ENCODE measurements at places on chromosomes 1 and 21. TPM values are rescaled to one million over a fixed set of nuclear protein-coding genes. Genes with fewer than 3 reads are reported as not detected.

DNA sequence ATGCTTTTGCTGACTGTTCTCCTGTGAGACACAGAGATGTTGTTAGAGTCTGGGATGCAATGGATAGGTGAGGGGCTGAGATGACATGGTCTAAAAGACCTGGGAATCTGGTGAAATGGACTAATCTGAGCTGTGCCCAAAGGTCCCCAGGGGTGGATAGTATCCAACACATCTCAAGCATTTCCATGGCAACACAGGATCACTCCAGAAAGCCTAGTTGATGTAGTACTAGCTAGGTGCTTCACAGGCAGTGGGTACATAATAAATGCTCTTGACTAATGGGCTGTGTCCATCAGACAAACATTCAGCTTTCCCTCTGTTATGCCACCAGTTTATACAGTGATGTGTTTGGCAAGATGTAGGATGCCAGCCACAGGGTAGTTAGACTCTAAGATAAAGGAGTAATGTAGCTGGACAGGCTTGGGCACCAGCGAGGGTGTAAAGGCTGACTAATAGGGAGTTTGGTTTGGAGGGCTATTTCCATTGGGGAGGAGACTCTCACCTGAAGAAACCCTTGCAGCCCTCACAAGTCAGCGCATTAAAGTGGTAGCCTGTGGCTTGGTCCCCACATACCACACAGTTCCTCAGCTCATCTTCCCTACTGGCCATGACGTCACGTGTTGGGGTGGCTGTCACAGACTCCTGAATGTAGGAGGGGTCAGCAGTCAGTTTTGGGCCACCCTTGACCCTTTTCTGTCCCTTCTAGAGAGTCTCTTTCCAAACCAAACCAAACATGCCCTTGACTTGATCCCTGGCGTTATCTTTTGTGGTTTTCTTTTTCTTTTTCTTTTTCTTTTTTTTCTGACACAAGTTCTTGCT lies 1.8 kb downstream of the NR1I3 start:
- no peak for DNase-seq

DNA sequence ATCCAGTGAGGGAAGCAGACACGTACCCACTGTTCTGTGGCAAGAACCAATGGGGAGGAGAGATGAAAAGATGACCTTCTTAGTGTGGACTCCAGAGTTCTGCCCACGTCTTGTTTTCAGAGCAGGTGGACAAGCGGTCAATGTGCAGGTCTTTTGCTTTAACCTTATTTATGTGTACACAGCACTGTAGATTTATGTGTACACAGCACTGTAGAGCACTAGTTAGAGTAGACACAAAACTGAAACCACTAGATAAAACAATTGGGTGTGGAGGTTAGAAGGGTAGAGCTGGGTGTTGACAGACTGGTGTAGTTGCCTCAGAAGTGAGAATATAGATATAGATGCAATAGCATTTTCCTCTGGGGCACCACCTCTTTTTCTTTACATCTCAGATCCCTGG lies 150.0 kb downstream of the MAGI3 start:
- DNase-seq: no peak

- DNase-seq: no peak
Observed at GRCh38 chr1:33130297-33130696, 49.3 kb downstream of the AZIN2 start.

DNA sequence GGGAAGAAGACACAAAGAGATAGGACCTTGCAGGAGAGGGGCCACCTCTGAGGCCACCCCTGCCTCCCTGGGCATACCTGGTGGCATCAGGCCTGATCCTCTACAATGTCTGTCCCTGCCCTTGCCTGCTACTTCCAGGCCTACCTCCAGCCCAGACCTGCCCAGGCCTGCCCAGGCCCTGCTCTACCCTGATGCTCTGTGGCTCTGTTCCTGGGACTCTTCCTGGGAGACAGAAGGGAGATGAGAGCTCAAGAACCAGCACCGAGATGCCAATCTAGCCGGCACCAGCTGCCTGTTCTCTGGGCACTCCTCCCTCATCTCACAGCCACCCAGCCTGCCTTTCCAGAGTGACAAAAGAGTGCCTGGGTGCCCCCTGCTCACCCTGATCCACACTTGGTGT lies 2.7 kb downstream of the CELF3 start:
- no peak for DNase-seq

GRCh38 chr1:73044241-73045036 lies 762.1 kb upstream of the NEGR1 start:
- peak; percentile 38 for DNase-seq

- no peak for DNase-seq
Observed at GRCh38 chr1:64356636-64357256, 113.2 kb upstream of the CACHD1 start.

DNA sequence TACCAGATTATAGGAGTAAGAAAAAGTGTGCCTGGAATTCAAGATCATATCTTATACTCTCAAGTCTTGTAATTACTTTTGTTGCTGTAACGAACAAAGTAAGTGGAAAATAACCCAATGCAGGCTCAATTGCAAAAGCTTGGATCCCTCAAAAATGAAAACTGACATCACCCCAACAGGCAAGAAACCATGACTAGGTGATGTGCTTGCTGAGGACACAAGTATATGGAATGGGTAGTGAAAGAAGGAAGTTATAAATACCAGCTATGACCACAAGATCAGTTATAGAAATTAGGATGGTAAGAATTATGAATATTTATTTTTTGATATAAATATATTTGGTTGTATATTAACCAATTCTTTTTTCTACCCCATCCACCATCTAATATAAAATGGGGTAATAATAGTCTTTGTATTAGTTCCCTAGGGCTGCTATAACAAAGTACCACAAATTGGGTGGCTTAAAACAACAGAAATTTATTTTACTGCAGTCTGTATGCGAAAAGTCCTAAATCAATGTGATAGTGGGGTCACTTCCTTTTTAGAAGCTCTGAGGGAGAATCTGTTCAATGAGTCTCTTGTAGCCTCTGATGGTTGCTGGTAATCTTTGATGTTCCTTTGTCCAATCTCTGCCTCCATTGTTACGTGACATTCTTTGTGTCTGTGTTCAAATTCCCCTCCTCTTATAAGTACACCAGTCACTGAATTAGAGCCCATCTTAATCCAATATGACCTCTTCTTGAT lies 45.0 kb downstream of the DUSP10 start:
- no peak for DNase-seq

The DSTYK gene
- total RNA-seq: 8.6 TPM

The PGLYRP4 gene
- not detected for total RNA-seq

The LCE1D gene
- total RNA-seq: not detected

The CELF3 gene
- total RNA-seq: not detected

The MTARC2 gene
- total RNA-seq: not detected

The C21orf58 gene
- total RNA-seq: 7.9 TPM

The SEMA4A gene
- total RNA-seq: 1.8 TPM

Measured in G401 (cell line).